ENCODE measurements at places on chromosomes 7 and 10.

DNA sequence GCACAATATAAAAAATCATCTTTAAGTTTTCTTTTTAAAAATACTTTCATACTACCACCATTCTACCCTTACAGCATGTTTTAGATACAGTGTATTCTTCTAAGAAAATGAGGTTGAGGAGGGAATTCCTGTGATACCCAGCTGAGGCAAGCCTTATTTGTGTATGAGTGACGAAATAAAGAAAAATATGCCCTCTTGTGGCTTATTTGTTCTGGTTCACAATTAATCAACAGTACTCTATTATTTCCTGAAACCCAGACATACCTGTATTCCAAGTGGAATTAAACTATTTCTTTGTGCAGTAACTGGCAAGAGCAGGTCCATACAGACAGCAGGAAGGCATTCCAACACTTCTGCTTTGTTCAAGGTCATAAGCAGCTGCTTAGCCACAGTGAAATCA is 4.5 kb upstream of the SEMA3D start:
- no peak for DNase-seq

DNA sequence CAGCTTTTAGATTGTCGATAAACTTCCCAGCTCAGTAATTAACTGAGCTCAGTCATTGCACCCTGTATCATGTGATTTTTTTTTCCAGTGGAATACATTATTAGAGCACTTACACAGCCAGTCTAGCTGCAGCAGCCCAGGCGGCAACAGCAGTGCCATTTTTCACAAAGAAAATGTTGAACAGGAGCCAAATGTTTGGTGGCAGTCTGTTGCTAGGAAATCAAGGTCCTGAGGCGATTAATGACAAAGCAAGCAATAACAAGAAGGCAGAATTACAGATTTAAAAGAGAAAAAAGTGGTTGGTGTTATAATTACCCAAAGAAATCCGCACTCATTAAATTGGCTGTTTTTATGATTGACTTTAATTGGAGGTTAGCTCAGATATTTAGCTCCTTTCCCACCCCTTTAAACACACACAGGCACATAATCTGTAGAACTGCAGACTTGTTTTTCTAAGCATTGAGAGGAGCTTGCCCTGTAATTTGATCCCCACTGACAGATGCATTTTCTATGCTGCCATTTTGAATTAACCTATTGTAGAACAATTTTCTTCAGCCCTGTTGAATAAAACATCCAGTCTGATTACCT is 267.4 kb downstream of the ADK start:
- no peak for DNase-seq

- DNase-seq, result no peak
Observed at GRCh38 chr10:83310688-83311087, 828.6 kb upstream of the GHITM start.

- DNase-seq, result no peak
Observed at GRCh38 chr10:71359364-71360046, 37.2 kb upstream of the CDH23 start.

DNA sequence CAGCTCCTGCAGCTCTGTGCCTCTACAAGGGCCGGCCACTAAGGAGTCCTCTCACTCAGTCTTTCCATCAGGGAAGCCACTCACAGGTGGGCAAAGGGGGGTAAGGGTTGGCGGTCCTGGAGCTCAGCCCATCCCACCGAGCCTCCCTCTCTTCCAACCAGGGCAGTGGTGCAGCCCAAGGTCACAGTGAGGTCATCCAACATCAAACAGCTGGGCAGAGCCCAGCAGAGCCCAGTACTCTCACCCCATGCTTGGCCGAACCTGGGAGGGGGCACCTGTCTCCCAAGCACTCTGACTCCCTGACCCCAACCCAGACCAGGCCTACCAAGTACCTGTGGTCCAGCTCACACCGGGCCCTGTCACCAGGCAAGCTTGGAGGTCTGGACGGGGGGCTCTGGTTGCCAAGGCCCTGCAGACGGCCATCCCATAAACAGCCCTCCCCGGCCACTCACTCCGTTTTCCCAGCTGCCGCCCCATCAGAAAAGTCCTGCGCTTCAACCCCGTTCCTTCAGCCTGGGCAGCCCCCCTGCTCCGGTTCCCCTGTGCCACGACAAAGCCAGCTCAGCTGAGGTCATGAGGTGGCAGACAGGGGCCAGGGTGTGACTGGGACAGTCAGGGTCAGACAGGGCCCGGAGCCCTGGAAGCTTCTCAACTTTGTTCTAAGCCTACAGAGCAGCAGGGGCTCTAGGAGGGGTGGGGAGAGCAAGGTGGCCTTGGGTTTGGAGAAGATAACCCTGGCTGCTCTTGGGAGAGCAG is 27.5 kb downstream of the PDGFA start:
- DNase-seq, result no peak

DNA sequence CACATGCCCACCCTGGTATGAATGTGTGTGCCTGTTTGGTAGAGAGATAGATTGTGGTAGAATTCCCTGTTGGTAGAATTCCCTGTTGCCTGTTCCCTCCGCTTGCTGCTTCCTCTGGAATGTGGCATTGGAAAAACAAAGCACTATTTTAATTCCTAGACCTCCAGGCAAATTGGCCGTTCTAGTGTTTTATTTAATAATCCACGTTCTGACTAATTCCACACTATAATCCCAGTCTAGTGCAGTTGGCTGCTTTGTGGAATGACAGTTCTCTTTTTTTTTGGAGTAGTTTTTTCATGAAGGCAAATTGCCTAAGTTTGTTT is 2.0 kb downstream of the HECW1 start:
- DNase-seq, result no peak

GRCh38 chr7:55962014-55962413 is 2.4 kb upstream of the NIPSNAP2 start:
- DNase-seq, result no peak
